Activated naive CD4-positive, alpha-beta T cell treated with anti-CD3 and anti-CD28 coated beads, Interleukin-2, amount 10 ng/mL, durations not matched to agents 5 hours and 36 hours (primary cell): ENCODE measurements at places on chromosomes 1 and 21. TPM values are rescaled to one million over a fixed set of nuclear protein-coding genes. Genes with fewer than 3 reads are reported as not detected.

Gene GRHL3
- not detected for total RNA-seq

Gene S100A12
- total RNA-seq = not detected

Gene KIF26B
- not detected for total RNA-seq

Gene CDA
- total RNA-seq = not detected

Gene PARS2
- 2.7 TPM for total RNA-seq

Gene CD1D
- not detected for total RNA-seq

Gene ANGPTL3
- total RNA-seq = not detected

Gene FAM72C
- total RNA-seq = 12.6 TPM

Gene ALDH9A1
- total RNA-seq = 45.0 TPM

Gene PADI4
- total RNA-seq = 0.71 TPM

Gene SPRR2F
- total RNA-seq = not detected

Gene S1PR1
- total RNA-seq = 239 TPM

Gene RAB3B
- 0.07 TPM for total RNA-seq
